Stimulated activated CD4-positive, alpha-beta T cell treated with anti-CD3 and anti-CD28 coated beads, Interleukin-1b, Interleukin-23, amount 100 ng/mL, for 24 hours (primary cell): ENCODE measurements at places on chromosomes 2 and 18.

DNA sequence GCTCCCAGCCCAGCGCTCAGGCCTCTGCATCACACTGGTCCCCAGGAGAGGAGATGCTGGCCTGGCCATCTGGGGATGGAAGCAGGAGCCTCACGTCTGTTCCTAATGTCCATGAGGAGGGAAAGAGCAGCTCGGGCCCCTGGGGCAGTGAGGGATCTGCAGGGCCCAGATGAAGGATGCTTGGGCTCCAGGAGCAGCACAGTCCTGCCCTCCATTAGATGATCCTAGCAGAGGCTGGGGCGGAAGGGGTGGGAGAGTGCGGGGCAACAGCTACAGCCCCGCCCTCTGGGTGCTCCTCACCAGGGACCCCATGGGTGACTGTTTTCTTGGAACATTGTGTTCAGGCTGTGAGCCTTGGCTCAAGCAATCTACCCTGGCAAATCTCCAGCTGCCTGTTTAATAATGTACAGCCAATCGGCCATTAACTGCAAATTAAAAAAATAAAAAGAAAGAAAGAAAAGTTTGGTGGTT, 49.7 kb downstream of the TNS1 start:
- DNase-seq = no peak

GRCh38 chr2:32838418-32838817, 108.3 kb upstream of the LTBP1 start:
- DNase-seq = no peak

DNA sequence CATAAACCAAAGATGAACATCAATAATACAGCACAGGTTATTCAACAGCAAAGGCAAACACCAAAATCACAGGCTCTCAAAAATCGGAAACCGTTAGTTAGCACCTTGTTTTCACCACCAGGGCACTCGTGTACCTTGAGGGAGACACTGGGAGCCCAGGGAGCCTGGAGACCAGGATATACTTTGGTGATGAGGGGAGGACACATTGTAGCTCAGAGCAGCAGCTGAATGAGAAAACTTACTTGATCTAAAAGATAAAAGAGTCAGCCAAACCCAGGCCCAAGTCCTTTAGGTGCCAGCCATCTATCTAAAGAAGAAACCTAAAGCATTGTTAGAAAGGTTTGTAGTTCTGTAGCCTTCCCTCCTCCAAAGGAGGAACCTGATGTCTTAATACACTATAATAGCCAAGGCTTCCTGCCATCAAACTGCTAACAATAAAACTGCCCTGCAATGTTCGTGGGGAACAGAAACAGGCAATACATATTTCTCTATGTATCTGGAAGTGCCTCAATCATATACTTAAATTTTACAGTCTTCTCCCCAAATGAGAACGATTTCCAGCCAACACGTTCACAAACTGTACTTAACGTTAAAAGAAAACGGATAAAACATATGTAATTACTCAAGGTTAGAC, 19.3 kb downstream of the BCL11A start:
- no peak for DNase-seq

DNA sequence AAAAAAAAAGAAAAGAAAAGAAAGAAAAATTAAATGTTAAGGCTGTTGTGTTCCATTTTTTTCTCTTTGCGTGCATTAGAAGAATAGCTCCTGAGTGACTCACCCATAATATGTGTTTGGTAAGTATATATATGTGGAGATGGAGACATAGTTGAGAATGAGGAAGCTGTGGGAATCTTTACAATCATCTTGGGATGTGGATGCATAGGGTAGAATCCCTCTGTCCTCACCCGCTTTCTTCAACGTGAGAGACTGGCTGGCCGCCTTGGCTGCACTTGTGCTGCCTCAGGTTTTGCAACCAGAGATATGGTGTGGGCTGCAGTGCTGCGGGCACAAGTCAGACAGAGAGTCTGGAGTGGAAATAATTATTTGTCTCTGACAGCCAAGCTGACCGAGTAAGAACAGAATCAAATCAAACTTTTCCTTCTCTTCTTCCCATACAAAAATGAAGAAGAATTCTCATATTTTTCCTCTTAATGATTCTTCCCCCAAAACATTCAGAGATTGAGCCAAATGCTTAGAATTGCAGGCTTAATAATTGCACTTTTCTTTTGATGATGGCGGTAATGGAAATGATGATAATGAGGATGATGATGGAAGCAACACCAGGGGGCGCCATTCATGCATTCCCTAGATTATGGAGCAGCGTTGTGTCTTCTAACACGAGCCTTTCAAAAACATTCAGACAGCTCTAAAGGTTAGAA, 48.5 kb downstream of the SERPINB7 start:
- DNase-seq = peak; percentile 9

GRCh38 chr2:207157731-207158130, 8.0 kb downstream of the KLF7 start:
- no peak for DNase-seq
